ENCODE measurements at places on chromosomes 12 and 14.

DNA sequence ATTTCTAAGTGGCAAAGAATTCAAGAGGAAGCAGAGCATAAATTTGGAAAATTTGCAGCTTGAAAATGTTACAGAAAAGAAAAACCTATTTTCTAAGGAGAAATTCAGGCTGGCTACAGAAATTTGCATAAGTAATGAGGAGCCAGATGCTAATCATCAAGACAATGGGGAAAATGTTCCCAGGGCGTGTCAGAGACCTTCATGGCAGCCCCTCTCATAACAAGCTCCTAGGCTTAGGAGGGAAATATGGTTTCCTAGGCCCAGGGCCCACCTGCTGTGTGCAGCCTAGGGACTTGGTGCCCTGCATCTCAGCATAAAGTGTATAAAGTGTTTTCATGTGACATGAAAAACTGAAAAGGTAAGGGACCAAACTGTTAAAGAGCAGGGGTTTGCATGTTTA, 1796.3 kb upstream of the FLRT2 start:
- DNase-seq = no peak

GRCh38 chr12:50243507-50243906, 39.8 kb downstream of the LIMA1 start:
- DNase-seq = no peak

- DNase-seq = no peak
These were observed 113.0 kb downstream of the BEGAIN start for GRCh38 chr14:100474196-100474595.

DNA sequence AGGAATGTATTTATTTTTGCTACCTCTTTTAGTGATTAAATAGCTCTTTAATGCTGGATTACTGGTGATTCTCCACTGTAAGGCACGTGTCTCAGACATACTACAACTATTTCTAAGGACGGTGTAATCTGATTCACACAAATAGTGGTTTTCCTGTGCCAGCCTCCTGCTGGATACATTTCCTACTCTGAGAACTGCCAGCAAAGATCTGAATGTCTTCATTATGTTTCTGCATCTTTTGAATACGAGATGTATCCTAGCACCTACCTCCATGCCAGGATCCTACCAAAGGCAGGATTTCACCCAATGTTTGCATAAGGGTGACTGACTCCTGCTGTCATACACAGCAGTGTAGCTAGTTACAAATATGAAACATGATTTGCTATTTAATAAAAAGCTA, 120.6 kb downstream of the PRICKLE1 start:
- no peak for DNase-seq

DNA sequence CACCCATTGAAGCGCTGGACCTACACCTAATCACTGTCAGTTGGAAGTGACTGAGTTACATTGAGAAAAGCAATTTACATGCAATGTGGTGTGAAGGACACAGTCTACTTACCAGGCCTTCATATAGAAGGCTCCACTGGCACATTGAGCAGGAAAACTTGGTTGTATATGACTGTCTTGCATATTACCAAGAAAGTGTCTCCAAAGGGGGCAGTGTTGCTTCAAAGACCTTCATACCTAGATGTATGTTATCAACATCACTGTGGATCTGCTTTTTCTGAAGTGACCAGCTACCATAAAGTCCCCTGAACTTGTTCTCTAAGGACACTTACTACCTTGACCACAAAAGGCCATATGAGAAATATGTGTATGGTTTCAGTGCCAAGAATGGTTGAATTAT, 64.1 kb downstream of the NELL2 start:
- no peak for DNase-seq

- DNase-seq = no peak
These were observed 256.7 kb downstream of the SUDS3 start for GRCh38 chr12:118633071-118633470.

GRCh38 chr12:26247873-26248272, 52.5 kb downstream of the SSPN start:
- DNase-seq = no peak

DNA sequence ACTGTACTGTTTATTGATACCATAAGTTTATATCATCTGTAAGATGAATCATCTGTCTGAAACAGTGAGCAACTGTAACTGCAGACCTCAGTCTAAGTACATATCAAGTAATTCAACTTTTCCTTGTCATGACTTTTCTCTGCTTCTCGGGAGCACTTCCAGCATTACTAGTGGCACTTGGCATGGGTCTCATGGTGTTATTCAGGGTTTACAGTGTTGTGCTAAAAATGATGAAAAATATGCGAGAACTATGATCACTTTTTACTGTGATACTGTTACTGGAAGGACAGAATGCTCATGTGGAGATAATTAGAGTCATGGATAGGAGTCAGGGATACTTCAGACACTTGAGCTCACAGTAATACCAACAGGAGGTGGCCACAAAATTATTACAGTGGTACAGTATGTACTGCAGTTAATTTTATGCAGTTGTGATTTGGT, 8.3 kb downstream of the KTN1 start:
- no peak for DNase-seq

DNA sequence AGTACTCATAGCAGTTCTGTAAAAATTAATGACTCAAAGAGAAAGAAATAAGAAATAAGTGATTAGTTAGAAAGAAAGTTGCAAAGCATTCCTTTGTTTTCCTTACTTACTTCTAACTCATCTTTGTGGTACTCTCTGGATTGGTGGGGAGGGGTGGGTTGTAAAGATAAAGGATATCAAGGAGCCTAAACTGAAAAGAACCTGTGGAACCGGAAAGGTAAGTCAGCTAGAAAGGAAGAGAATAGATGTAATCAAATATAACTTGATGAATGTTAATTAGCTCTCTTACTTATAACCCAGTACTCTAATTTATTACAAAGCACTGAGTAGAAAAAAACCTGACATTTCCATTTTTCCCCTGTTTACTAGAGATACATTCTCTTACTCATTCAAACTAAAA, 37.5 kb upstream of the KRR1 start:
- DNase-seq = no peak

Measured in amniotic stem cell (primary cell).